ENCODE measurements at places on chromosomes 2 and 18. TPM values are rescaled to one million over a fixed set of nuclear protein-coding genes. Genes with fewer than 3 reads are reported as not detected.

Gene PSTPIP2
- total RNA-seq, result 6.8 TPM

Gene SERPINB10
- 1.7 TPM for total RNA-seq

Gene FARSB
- total RNA-seq, result 36.1 TPM

Gene ZSWIM2
- not detected for total RNA-seq

Gene ZNF396
- total RNA-seq, result 0.79 TPM

DNA sequence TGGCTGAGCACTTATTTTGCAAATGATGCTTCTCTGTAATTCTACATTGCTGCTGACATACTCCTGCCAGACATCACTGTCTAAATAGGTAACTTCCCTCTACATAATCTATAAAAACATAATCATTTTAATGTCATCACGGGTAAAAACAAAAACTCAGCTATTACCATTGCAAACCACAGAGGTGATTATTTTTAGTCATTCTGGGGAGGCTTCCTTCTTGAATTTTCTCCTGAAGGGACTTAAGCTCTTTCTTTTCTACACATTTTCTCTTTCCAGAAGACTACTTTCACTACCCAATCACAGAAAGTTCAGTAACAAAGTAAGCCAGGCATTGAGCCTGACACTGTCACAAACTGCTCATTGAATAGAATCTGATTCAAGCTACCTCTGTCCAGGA is 40.4 kb upstream of the NFU1 start:
- no peak for DNase-seq

DNA sequence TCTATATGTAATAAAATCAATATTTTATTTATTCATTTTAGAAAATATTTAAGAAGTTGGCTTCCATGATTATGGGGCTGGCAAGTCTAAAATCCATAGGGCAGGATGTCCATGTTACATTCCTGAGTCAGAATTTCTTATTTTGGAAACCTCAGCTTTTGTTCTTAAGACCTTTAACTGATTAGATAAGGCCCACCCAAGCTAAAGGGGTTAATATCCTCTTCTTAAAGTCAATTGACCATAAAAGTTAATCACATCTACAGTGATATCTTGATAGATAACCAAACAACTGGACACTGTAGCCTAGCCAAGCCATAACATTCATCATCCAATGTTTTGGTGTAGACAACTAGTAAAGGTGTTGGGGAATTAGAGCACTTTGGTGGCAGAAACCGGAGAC is 1035.4 kb upstream of the ZEB2 start:
- no peak for DNase-seq

DNA sequence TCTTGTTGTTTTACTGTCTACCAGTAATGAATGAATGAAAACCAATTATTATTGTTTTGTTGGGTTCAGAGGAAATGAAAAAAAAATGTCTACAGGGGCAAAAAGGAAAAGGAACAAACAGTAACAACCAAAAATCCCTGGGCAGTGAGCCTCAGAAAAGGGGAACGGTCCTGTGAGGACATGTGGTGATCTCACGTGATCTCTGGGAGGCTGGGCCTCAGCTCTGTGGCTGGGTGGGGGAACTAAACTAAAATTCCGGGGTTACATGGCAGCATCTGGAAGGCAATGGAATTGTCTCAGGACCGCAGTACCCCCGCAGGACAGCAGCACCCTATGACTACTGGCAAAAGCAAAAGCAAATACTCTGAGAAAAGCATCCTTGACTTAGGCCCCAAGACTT is 80.1 kb downstream of the AFF3 start:
- no peak for DNase-seq

- peak; percentile 60 for DNase-seq
Observed at GRCh38 chr2:71784734-71785511, 331.6 kb downstream of the DYSF start.

GRCh38 chr2:217471319-217471718 is 531.5 kb downstream of the TNS1 start:
- no peak for DNase-seq

DNA sequence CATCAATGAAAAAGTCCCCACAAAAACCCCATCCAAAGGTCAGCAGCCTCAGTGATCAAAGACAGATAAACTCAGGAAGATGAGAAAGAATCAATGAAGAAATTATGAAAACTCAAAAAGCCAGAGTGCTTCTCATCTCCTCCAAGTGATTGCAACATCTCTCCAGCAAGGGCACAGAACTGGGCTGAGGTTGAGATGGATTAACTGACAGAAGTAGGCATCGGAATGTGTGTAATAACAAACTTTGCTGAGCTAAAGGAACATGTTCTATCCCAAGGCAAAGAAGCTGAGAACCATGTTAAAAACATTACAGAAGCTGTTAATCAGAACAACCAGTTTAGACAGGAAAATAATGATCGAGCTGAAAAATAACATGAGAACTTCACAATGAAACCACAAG is 442.8 kb upstream of the SYT4 start:
- no peak for DNase-seq

GRCh38 chr2:150866431-150866830 is 379.0 kb upstream of the RND3 start:
- no peak for DNase-seq

DNA sequence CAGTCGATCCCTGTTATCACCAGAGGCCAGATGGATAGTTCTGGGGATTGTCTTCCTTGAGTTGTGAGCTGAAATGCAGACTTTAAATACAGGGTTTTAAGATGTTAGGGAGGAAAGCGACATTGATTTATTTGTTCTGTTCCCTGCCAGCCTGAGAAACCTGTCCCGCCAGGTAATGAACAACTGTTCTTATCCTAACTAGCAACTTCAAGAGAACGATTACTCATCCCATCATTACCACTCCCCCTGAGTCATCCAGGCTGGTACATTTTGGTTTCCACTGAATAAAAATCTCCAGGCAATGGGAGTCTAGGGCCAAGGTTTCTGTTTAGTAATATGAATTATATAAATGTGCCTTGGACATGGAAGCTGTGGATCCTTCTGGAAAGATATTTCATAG is 131.2 kb downstream of the LYPD6B start:
- DNase-seq, result no peak

DNA sequence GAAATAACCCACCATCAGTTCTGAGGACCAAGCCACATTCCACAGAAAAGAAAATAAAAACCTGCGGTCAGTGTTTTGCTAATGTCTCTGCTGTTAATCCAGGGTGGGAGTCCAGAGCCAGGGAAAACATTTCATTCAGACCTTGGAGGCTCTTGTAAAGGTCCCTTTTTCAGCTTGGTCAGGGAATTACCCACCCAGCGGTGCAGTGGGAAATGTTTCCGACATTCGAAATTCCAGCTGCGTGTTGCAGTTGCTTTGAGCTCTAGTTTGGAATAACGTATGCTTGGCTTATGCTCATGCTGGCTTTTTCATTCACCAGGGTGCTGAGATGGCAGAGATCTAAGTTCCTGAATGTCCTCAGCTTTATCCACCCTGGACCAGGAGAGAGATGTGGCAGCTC is 219.1 kb downstream of the TRIB2 start:
- DNase-seq, result no peak

All from SJSA1 (cell line).